ENCODE measurements at places on chromosomes 4 and X.

DNA sequence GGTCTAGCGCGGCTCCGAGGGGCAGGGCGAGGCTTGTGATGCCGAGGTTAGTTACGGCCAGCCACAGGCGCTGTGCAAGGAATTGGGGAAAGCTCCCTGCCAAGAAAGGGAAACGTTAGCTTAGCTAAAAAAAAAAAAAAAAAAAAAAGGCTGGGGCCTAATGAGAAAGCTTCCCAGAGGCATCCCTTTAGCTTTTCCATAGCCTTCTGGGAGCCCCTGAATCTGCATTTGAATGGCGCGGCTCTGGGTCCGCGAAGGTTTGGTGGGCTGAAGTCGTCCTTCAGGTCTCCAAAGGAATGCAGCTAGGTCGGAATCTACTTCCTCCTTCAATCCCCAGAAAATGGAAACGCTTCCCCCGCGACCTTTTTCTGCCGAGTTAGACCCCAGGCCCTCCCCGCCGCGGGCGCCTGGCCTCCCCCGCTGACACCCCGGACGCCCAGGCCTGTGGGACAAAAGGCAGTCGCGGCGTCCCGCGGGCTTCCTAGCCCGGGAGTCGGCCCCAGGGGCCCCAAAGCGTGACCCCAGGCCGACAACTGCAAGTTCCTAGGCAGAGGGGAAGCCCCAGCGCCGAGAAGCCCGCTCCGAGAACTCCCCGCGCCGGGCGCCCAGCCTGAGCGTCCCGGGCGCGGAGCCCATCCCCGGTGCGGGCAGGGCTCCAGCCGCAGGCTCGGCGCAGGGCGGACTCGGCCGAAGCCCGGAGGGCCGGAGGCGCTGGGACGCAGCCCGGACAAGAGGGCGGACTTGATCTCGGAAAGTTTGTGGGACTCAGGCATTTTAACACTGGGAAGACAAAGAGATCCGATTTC is 605 bp upstream of the FAT1 start:
- no peak for DNase-seq

DNA sequence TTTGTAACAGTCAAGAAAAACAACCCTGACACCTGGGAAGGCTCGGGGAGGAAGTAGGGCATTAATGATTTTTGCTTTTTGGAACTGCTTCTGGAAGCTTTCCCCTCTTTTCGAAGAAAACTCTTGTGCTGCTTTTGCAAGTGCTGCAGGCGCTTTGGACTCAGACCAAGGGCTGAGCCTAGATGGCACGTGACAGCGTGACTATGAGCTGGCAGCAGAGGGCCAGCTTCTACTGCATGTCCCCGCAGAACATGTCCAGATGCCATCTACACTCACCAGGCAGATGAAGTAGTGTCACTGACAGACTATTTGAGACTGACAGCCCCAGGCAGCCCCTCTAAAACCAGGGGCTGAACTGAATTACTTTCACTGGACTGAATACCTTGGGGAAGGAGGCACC is 6.2 kb downstream of the NR0B1 start:
- no peak for DNase-seq

GRCh38 chr4:141658309-141658708 is 21.9 kb downstream of the IL15 start:
- no peak for DNase-seq

GRCh38 chrX:15971696-15972095 is 117.1 kb upstream of the AP1S2 start:
- DNase-seq = no peak

GRCh38 chr4:130995988-130996387 is 1900.0 kb downstream of the C4orf33 start:
- DNase-seq = no peak

- no peak for DNase-seq
These were observed 888.9 kb downstream of the PCDH18 start for GRCh38 chr4:136643416-136643815.

Measured in T-cell (primary cell).